Lower leg skin (tissue), 4 donors: ENCODE measurements at places on chromosomes 13 and 19. TPM values are rescaled to one million over a fixed set of nuclear protein-coding genes. Genes with fewer than 3 reads are reported as not detected.

The IRGC gene
- total RNA-seq = not detected

The ZNF99 gene
- not detected for total RNA-seq

The CGB1 gene
- not detected for total RNA-seq

The ZNF527 gene
- 3.3 TPM for total RNA-seq

The NUFIP1 gene
- 0.88 TPM for total RNA-seq

The IGSF23 gene
- total RNA-seq = not detected

The VN1R4 gene
- not detected for total RNA-seq

The SLC25A41 gene
- total RNA-seq = 0.21 TPM

The MYDGF gene
- total RNA-seq = 30.1 TPM

The SIGLEC14 gene
- not detected for total RNA-seq

The ADM5 gene
- 0.49 TPM for total RNA-seq

The ANGPTL4 gene
- 43.4 TPM for total RNA-seq

DNA sequence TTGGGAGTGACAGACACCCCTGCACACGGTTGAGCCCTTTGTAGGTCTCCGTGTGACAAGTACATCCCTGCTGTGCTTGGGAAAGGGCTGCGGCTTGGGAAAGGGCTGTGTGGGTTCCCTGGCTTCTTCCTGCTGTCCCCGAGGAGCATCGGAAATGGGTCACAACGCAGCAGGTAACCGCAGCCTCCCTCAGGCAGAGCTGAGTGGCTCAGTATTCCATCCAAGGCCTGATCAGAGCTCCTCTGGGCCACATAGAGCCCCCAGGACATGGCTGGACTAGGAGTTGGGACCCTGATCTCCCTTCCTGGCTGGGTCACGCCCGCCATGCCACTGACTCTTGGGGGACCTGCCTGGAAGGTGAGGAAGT is 16.3 kb downstream of the TECR start:
- DNase-seq = no peak

DNA sequence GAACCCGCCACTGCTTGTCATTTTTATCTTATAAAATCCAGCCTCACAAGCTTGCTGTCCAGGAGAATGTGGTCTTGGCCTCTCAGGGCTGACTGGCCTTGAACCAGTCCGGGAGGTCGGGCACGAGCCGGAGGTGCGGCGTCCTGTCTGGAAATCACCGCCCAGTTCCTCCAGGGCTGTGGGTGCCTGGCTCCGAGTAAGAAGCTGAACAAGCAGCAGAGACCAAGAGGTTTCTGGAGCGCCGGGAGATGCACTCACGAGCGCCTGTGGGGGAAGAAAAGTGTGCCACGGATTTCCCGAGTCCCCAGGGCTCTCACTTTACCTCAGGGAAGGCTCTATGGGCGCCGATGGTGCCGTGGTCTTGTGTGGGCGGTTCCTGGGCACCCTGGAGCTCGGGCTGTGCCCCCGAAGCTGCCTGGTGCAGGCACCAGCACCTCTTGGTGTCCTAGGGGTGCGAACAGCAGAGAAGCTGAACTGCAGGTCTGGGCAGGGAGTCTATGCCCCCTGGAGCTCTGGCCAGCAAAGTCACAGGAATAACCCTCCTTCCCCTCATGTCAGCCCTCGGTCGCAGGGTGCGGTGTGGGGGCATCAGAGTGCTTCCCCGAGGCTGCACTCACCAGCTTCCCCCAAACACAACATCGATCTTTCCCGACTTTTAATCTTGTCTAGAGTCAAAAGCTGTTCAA is 50.0 kb downstream of the GAS6 start:
- no peak for DNase-seq

- no peak for DNase-seq
These were observed 1.4 kb downstream of the FBXO27 start for GRCh38 chr19:39030854-39031367.

GRCh38 chr13:29284726-29285125 is 310.8 kb downstream of the SLC7A1 start:
- DNase-seq = no peak

DNA sequence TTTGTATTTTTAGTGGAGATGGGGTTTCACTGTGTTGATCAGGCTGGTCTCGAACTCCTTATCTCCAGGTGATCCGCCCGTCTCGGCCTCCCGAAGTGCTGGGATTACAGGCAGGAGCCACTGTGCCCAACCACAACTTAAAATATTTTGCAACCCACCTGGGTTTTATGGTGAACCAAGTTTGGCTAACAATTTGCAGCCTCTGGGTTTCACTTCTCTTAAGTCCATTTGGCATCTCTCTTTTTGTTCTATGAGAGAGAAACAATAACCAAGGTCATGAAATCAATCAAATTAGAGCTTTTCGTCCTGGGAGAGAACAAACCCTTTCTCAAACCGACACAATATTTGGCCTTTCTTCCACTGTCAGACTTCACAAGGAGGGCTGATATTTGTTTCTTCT is 5.6 kb upstream of the SMAD9 start:
- DNase-seq = no peak

DNA sequence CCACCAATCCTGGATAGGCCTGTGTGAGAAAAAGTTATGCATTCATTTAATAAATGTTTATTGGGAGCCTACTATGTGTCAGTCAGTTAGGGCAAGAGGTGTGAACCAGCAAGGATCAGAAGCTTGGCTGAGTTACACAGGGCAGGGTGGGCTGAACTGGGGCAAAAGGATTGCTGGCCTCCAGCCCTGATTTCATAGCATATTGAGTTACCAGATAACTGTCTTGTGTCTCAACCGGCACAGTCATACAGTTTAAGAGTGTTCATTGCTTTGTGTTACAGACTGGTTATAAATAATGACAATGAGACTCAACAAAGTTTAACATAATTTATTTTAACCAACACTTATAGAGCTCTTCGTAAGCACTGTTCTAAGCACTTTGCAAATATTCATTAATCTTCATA is 253.8 kb downstream of the DLEU7 start:
- DNase-seq = no peak

GRCh38 chr19:4981681-4981958 is 12.7 kb downstream of the KDM4B start:
- no peak for DNase-seq

GRCh38 chr19:39867133-39867532 is 21.0 kb upstream of the FBL start:
- no peak for DNase-seq

GRCh38 chr19:41437944-41438574 is 1.7 kb downstream of the DMAC2 start:
- no peak for DNase-seq

GRCh38 chr19:55453511-55454260 is 7.8 kb downstream of the ISOC2 start:
- no peak for DNase-seq

GRCh38 chr13:35789335-35790165 is 313.1 kb upstream of the MAB21L1 start:
- DNase-seq = no peak

DNA sequence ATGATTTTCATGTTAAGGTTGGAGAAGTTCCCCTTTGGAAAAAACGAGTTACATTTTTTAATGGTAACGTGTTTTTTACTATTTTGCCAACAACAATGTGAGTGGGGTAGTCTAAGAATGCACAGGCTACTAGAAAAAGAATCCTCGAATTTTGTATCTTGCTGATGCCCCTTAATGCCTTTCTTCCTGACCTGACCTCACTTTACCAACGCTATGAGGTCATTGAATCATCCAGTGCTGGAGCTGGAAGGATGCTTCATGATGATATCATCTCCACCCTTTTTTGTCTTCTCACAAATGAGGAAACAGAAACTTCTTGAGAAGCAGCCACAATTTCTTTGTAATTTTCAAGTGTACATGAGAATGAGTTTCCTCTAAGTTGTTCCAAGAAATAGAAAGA is 8.2 kb upstream of the UBL3 start:
- no peak for DNase-seq

- no peak for DNase-seq
These were observed 957.7 kb downstream of the SLITRK5 start for GRCh38 chr13:88628882-88629281.
